ENCODE measurements at places on chromosomes 7 and 10.

- no peak for DNase-seq
Observed at GRCh38 chr10:9635691-9636090, 1382.0 kb upstream of the CELF2 start.

DNA sequence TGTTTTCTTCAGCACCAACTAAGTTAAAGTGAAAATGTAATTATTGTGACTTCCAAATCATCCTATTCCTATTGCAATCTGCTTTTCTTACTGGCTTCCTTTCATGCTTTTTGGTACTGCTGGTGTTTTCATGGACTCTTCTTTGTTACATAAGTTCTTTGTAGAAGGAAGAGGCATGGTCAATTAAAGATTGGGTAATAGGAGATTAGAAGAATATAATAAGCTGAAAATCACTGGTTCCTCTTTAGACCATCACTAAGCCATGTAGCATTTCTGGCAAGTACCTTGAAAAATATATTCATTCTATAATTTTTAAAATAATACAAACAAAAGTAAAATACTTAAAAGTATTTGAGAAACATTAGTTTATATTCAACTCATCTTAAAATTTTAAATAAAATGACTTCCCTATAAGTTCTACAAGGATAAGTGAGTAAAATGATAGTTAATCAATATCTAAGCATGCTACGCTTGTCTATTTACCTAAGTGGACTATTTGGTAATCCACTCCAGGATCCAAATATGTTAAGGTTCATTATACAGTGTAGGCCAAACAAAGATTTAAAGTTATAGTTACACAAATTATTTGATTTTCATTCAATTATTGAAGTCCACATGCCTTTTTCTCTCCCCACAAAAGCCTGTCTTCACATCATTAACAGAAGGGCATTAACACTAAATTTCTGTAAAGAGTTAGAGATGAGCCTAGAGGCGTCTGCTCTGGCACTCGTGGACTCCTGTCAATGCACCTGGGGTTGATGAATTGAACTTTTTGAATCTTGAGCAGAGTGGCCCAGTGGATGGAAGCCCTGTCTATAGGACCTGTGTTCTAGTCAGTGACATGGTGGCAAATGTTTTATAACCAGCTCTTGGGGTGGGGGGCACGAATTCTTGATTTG lies 408.1 kb downstream of the INHBA start:
- no peak for DNase-seq

GRCh38 chr10:130372222-130372621 lies 236.0 kb downstream of the GLRX3 start:
- DNase-seq: no peak

DNA sequence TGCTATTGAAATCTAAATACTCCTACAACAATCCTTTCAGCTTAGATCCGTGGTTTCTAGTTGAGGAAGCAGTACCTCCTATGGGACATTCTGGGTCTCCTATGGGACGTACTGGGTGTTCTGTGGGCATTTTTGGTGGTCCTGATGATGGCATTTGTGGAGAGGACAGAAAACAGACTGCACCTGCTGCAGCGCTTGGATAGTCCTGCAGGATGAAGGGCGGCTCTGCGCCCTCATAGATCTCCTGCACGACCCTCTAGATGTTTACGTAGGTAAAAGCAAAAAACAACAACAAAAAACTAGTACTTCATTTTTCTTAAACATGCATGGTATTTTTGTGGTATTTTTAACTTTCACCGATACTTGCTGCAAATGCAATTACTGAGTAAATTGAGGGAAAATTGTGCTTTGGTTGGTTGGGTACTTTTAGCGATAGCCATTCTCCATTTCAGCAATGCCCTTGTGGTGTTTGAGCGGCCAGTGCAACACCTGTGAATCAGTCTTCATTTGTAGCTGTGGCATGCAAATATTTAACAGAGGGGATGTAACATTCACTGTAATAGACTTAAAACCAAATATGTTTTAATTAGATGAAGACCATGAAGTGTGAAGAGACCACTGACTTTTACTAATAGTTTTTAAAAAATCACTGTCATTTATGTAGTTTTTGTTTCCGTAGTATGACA lies 461.2 kb downstream of the SDK1 start:
- no peak for DNase-seq

DNA sequence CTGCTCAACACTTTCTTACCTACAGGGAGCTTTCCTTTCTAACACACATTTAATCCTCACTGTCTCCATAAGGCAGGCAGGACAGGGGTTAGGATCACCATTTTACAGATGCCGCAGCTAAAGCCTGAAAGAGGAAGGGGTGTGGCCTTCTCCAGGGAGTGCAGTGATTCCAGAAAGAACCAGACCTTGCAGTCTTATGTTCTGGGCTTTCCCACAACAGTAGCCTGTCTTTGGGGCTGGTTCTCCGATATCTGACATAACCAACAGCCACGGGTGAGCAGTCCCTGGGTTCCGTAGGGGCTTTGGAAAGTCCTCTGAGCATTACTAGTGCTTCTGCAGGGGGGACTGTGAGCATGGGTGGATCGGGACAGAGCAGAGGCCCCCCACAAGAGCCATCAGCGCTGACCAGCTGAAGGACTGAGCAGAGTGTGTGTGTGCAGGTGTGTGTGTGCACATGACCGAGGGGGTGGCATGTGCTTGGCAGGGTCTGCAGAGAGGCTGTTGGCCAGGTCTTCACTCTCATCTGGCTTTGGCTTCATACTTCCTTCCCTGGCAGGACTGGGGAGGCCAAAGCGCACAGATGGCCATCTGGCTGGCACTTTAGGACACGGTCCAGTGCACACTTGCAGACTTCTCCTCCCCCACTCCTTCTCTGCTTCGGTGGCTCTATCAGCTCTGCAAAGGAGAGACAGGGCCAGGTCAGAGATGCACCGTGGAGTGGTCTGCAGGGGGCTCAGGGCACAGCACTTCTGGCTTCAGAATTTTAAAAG lies 400.3 kb downstream of the RPS24 start:
- DNase-seq: no peak

DNA sequence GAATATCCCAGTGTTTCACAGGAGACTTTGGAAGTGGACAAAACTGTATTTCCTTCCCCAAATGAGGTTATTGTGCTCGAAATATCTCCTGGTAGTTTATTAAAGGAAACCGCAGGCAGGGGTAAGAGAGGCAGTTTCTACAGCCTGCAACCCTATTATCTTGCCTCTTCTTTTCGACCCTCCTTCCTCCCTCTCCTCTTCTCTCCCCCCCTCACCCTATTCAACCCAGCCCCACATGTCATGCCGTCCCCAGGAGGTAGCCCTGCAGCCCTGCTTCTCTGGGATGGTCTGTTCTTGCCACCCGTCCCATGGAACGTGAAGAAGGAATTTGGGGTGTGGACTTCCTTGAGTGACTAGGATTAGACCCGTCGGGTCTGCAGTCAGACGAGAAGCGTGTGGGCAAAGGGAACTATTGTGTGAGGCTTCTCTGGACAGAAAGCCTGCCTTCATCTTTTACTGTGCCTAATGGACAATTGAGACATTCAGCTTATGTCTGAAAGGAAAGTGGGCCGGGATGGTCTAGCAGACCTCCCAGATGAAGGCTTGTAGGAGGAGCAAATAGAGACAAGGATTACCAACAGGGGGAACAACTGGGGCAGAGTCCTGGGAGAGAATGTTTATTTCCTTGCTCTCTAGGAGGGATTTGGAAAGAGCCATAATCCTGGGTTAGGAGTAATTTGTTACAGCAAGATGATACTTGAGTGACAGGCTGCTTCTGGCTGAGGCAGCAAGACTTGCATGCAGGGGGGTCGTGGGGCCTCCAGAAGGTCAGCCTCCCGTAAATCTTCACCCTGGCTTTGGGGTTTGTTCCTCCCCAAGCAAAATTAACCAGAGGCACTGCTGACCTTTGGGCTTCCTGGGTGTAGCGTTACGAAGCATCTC lies 77.8 kb downstream of the TCF7L2 start:
- DNase-seq: no peak

DNA sequence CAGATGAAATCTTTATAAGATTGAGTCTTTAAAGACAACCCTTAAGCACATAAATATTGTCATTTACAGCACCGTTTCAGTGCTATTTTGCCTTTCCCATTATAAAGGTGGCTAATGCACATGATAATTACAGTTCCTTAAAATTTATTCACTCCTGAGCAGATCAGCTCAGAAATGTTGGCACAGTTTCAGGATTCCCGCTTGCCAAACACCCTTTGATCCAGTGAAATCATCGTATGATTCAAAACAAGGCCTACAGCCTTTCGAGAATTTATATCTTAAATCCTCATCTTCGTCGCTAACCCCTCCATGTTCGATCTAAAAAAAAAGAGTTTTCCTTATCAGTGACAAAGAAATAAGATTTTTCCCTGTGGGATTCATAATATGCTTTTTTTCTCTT lies 14.1 kb upstream of the SOSTDC1 start:
- no peak for DNase-seq

- DNase-seq: no peak
Observed at GRCh38 chr10:80535671-80536360, 1.9 kb upstream of the SH2D4B start.

DNA sequence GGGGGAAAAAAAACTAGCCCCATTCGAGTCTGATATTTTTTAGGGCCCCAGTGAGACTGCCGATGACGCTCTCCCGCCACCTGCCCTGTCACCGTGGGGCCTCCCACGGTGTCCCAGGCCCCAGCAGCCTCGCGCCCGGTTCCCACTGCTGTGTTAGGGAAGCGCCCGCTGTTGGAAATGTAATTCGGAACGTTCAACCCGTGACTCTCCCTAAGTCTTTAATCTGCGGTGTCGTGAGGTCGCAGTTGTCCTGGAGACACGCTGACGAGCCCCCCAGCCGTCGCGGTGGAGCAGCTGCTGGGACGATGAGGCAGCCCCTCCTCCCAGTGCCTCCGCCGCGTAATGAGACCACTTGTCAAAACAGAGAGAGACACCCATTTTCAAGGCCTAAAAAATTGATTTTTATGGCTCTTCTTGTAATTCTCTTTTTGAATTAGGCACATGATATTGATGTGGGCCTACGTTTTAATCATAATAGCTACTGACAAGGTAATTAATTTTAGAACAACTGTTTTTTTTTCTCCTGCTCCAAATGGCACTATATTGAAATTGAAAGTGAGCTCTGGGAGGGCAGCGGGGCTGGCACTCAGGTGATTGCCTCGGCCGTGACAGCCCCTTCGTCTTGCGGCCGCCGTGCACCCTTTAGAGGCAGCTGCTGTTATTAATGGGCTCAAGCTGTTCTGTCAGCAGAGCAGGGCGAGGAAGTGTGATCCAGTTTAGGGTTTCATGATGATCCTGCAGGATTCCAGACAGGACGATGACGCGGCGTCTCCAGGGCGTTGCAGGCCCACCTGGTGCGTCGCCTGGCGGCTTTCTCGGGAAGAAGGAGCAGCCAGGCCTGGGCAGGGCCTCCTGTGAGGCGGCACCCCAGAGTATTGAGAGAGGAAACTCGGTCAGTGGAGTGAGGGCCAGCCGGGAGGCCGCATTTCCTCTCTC lies 63.3 kb downstream of the NKX6-2 start:
- no peak for DNase-seq

GRCh38 chr10:125761961-125762360 lies 13.7 kb downstream of the MMP21 start:
- no peak for DNase-seq

- DNase-seq: no peak
Observed at GRCh38 chr7:74606101-74606908, 51.2 kb upstream of the GTF2I start.

DNA sequence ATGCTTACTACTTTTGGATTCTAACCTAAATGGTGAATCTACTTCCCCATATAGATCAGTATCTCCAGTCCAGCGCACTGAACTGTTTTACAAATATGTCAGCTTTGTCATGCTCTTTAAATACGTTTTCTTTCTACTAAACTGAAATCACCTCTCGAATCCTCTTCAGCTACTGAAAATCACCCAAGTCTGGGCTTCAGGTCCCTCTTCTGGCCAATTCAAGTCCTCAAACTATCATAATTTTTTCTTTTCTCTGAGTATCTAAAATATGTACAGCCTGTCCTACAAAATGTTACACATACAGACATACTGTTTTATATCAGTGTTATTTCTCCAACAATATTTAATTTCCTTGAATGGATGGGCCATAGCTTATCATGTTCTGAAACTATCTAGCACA lies 84.2 kb downstream of the CACNA2D1 start:
- no peak for DNase-seq

DNA sequence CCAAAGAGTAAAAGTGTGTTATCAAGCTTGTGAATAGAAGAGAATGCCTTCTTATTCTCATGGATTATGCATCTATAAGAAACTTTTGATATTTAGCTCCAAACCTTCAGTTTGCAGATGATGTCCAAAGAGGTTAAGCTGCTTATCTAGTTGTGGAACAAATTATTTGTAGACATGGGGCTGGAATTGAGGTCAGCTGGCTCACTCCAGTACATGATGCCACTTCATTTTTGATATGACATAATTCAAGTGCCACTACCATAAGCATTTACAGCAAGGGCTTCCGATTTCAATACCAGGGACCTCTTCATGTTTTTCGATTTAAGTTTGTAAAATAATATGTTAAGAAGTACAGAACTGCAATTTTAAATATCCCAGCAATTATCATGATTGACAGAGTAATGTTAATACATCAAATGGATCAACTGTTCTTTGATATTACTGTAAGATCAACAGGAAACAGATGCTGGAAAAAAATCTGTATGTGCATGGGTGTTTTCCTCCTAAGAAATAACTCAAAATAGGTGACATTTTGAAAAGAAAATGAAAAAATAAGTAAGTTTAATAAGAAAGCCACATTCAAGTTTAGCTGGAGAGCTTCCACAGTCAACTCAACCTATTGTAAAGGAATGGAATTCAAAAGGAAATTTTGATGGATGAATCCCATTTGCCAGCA lies 12.7 kb downstream of the FAM3C start:
- no peak for DNase-seq

- no peak for DNase-seq
Observed at GRCh38 chr10:24847112-24848070, 105.0 kb downstream of the PRTFDC1 start.

DNA sequence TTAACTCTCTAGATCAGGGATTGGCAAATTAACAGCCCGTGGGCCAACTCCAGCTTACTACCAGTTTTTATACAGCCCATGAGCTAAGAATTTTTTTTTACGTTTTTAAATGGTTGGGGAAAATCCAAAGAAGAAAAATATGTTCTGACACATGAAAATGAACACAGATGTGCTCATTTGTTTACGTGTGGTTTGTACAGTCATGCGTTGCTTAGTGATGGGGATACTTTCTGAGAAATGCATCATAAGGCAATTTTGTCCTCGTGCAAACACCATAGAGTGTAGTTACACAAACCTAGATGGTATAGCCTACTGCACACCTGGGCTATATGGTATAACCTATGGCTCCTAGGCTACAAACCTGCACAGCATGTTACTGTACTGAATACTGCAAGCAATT lies 8.3 kb upstream of the SMKR1 start:
- no peak for DNase-seq

DNA sequence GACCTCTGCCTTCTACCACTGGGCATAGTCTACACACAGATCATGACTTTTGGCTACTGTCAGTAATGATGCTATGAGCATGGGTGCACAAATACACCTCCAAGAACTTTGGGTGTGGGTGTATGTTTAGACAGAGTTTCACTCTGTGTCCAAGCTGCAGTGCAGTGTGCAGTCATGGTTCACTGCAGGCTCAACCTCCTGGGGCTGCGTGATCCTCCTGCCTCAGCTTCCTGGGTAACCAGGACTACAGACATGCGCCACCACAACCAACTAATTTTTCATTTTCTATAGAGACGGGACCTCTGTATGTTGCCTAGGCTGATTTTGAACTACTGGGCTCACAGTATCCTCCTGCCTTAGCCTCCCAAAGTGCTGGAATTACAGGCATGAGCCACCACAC lies 194.4 kb downstream of the NSUN6 start:
- no peak for DNase-seq

Measured in NCI-H748 treated with DMSO at 0.1 percent for 48 hours (cell line).